ENCODE measurements at places on chromosomes 5 and 9.
A peak's percentile ranks its signal among the peaks of the same experiment; 100 is the strongest.

DNA sequence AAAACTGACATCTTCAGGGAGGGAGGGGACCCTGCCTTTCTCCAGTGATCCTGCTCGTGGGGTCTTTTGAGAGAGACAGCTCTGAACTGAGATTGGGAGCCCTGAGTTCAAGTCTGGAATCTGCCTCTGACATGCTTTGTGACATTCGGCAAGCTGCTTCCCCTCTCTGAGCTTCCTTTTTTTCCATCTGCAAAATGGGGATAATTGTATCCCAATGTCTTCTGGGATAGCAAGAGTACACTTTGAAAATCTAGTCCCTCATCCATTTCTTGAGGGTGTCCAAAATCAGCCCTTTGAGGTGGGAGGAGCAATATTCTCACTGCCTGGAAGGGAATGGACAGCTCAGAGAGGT, 186.3 kb downstream of the RGS3 start:
- DNase-seq, result no peak

GRCh38 chr5:2697446-2698200, 53.9 kb downstream of the IRX2 start:
- DNase-seq, result no peak

- DNase-seq, result no peak
These were observed 799.9 kb upstream of the TYRP1 start for GRCh38 chr9:11893331-11893730.

DNA sequence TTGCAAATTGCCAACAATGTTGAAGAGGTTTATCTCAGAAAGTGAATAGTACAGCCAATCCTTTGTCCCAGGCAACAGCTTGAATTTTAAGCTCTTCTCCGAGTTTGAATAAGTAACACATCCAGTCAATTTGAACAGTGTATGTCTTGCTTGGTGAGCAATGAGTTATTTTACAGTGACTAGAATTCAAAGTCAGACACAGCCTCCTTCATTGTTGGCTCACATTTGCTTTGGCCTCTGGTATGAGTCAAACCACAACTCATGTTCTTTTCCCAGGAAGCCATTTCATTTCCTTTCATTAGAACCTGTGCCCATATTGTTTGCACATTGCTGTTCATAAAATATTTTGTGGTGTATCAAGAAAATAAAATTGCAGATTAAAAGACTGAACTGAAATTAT, 622.0 kb upstream of the DAB2 start:
- DNase-seq, result no peak

- no peak for DNase-seq
These were observed 7.2 kb downstream of the ANKHD1 start for GRCh38 chr5:140408750-140409241.

- no peak for DNase-seq
These were observed 199.5 kb downstream of the MAST4 start for GRCh38 chr5:66795682-66796081.

GRCh38 chr9:127389381-127390247, 7.4 kb upstream of the SLC2A8 start:
- DNase-seq, result no peak

DNA sequence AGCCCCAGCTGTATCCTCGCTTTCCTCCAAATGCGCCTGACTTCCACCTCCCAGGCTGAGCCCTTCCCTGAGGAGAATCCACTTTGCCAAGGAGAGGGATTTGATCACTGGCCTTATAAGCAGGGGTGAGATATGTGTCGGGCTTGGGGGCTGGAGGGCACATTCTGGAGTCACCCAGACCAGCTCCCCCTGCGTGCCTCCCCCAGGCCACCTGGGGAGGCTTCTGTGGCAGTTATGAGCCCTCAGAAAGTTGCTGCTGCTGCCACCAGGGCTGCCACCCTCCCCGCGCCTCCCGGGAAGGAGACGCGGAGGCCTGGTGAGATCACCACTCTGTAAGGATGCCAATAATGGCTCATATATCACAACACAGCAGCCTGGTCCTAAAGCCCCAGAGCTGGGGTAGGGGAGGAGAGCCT, 211.5 kb downstream of the PAPPA start:
- DNase-seq, result no peak

GRCh38 chr5:165209101-165209727, 1703.8 kb downstream of the MAT2B start:
- peak; percentile 62 for DNase-seq

All from suppressor macrophage treated with lipopolysaccharide for 4 hours (primary cell).